ENCODE measurements at places on chromosomes 11 and 22.

- no peak for DNase-seq
These were observed 139.9 kb upstream of the NARS2 start for GRCh38 chr11:78714539-78714938.

GRCh38 chr11:80650966-80651365, 1210.1 kb upstream of the TENM4 start:
- no peak for DNase-seq

DNA sequence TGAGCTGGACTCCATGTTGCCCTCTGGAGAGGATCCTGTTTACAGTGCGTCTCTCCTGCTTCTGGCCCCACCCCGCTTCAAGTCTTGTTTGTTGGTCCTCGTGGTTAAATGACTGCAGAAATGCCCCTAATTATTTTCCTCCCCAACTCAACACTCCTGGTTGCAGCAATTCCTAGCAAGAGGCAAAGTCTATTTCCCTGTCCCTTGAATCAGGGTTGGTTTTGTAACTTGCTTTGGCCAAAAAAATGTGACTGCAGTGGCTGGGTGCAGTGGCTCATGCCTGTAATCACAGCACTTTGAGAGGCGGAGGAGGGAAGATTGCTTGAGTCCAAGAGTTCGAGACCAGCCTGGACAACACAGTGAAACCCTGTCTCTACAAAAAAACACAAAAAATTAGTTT, 41.0 kb upstream of the FGF3 start:
- no peak for DNase-seq

GRCh38 chr11:26043665-26044064, 288.3 kb upstream of the ANO3 start:
- no peak for DNase-seq

DNA sequence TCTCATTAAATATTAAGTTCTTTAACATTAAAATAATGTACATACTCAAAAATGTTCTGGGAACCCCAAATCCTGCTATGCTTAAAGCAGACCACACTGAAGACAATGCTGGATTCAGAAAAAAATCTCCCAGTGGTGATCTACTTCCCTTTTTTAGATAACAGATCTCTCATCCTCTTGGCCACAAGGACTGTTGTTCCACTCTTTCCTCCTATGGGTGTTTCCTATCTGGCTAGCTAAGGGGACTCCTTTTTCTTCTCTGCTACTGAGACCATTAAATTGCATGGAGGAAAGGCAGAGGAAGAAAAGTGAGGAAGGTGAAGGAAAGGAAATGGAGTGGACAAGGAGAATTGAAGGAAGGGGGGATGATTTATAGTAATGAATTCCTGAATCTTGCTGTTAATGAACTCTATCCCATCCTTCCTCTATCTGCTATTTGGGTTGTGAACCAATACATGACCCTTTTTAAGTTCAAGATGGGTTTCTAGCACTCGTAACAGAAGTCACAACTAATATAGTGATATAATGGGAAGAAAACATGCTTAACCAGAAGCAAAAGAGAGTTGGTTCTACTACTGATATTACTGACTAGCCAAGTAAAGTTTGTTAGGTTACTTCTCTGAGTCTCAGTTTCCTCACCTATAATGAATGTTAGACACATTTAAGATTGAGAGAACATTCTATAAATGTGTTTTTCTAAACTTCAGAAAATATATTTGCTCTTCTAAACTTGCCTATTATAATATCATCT, 53.2 kb downstream of the PIK3C2A start:
- DNase-seq, result no peak

- DNase-seq, result no peak
These were observed 206.4 kb downstream of the TBC1D22A start for GRCh38 chr22:46968848-46969247.

DNA sequence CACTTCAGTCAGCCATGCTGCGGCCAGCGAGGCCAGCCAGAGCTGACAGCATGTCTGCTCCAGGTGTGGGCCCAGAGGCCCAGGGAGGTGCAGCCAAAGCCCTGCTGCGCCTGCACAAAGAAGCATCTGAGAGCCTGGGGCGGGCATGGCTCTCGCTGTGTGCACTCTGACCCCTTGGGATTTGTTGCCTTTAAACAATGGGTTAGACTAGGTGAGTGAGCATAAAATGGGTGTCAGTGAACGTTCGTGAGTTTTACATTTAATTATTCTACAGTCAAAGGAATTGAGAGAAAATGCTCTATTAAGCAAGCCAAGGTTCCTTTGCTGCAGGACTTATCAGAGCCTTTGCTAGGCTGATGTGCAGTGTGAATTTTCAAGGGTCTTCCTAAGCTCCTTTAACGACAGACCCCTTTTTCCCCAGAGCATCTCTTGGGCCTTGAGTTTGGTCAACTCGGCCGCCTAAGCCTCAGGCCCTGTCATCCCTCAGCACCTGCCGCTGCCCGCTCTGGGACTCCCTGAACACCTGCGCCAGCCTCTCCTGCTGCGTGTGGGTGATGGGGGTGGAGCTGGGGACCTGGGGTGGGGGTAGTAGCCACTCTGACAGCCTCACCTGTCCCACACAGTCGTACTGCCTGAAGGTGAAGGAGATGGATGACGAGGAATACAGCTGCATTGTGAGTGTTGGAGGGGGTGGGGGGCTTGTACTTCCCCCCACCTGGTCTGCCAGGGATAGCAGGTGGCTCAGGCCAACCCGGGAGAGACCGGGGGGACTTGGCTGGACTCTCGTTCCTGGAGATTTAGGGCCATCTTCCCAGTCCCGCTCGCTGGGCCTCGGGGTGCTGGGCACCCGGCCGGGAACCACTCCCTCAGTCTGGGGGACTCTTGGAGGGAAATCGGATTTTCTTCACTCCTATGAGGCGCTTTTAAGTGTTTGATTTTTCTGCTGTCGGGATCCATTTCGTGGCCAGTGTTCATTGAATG, 10.5 kb downstream of the SLC16A8 start:
- DNase-seq, result no peak

- DNase-seq, result no peak
These were observed 123.4 kb upstream of the ARHGAP42 start for GRCh38 chr11:100563541-100564280.

GRCh38 chr11:115921986-115922385, 417.8 kb upstream of the CADM1 start:
- no peak for DNase-seq

DNA sequence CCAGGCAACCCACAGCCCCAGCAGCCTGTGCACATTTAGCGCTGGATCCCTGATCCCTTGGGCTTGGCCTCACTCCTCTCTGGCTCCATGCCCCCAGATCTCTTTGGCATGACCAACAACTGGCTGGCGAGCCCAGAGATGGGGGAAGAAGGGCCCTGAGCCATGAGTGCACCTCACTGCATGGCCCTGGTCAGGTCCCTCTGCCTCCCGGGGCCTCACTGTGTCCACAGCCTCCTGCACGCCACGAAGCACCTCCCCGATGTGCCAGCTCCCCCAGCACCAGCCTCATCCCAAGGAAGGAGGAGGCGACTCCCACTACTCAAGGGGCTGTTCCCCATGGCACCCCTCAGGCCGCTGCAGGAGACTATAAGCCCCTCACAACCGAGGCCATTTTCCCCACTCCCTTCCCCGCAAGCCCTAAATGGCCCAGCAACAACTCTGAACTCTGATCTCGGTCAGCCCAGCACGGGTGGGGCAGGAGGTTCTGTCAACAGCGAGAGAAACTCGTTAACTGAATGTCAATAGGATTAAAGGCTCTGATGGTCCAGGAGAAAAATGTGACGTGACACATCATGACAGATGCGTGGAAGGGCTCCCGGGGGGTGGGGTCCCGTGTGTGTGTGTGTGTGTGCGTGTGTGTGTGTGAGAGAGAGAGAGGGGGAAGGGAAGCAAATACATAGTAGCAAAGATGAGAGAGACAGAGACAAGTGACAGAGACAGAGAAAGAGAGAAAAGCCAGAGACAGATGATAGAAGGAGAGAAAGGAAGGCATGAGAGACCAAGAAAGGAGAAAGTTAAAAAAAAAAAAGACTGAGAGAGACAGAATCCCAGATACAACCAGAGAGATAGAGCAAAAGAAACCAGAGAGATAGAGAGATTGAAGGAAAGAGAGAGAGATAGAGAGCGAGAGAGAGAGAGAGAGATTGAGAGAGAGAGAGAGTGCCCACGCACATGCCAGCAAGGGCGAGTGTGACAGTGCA, 28.4 kb upstream of the SYT7 start:
- DNase-seq, result no peak

GRCh38 chr11:134271978-134272377, 4.2 kb upstream of the GLB1L3 start:
- no peak for DNase-seq

DNA sequence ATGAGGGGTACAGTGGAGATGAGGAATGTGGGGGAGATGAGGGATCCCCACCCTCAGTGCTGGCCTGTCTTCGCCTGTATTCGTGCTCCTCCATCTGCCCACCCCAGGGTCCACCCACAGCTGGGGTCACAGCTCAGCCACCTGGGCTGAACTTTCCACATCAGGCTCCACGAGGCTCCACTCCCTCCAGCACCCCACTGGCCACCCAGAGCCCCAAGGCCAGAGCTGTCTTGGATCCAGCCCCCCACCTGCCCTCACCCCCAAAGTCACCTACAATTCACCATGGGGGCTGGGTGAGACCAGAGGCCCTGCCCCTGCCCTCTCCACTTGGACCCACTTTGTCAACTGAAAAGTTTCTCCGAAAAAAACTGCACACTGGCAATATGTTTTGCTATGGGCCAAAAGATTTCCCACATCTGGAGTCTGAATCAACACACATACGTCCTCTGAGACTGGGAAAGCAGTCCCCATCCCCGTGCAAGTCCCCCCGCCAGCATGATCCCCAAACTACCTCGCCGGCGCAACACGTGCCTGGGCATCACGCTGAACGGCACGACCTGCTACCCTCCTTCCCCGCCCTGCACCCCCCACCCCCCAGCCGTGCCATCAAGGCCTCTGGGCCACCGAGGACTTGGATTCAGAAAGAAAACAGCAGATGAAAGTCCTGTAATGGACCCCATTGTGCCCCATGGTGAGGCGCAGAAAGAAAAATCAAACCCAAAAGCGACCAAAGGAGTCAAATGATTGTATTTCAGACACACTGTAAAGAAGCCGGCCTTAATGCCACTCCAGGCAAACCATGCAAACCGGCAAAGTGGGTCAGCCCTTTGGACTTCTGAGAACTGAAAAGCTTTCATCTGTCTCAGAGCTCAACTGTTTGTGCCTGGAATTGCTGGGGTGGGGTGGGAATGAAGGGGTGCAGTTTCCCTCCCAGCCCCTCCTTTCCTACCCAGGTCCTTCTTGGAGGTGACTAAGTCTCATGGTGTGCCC, 16.5 kb upstream of the GAL start:
- DNase-seq, result no peak

- DNase-seq, result no peak
These were observed 6.7 kb downstream of the SLC37A2 start for GRCh38 chr11:125069796-125070195.

- no peak for DNase-seq
These were observed 131.6 kb upstream of the NECTIN1 start for GRCh38 chr11:119860561-119861094.

GRCh38 chr11:102469196-102469821, 16.7 kb upstream of the TMEM123 start:
- DNase-seq, result no peak

DNA sequence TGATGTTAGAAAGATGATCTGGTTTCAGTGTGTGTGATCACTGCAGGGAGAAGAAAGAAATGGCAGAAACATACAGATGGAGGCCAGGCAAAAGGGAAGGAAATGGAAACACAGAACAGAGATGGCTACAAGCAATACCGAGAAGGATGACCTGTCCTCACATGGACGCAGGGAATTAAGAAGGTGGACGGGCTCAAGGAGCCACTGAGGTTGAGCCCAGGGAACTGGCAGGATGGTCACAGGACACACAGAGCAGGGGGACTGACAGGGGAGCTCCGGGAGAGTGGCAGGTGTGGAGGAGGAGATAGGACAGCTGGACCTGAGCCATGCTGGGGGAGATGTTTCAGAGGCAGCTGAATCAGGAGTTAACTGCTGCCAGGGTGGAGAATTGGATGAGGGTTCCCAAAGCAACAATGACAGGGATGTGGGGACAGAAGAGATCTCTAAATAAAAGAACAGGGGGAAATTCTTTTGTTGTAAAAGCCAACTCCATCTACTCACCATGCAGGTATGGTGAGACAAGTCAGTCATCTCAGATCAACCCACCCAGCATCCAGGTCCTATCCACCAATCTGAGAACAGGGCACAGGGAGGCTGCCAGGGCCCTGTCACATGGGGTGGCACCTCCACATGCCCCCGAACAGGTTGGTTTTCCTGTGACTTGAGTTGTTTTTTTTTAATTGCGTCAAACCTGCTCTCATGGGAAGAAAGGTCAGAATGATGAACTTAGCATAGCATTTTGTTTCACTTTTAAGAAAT, 26.3 kb downstream of the KLHL22 start:
- DNase-seq, result no peak

DNA sequence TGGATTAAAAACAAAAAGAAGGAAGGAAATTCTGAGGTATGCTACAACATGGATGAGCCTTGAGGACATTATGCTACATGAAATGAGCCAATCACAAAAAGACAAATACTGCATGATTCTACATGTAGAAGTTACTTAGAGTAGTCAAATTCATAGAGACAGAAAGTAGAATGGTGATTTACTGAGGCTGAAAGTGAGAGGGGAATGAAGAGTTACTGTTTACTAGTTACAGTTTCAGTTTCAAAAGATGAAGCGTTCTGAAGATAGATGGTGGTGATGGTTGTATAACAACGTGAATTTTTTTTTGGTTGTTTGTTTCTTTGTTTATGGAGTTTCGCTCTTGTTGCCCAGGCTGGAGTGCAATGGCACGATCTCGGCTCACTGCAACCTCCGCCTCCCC, 9.5 kb downstream of the OR5P2 start:
- no peak for DNase-seq

- DNase-seq, result no peak
These were observed 35.3 kb downstream of the MCM5 start for GRCh38 chr22:35435201-35435740.

GRCh38 chr11:69518081-69518950, 36.9 kb downstream of the LINC01488 start:
- no peak for DNase-seq

GRCh38 chr11:69335007-69335780, 41.2 kb downstream of the MYEOV start:
- DNase-seq, result peak; percentile 2

DNA sequence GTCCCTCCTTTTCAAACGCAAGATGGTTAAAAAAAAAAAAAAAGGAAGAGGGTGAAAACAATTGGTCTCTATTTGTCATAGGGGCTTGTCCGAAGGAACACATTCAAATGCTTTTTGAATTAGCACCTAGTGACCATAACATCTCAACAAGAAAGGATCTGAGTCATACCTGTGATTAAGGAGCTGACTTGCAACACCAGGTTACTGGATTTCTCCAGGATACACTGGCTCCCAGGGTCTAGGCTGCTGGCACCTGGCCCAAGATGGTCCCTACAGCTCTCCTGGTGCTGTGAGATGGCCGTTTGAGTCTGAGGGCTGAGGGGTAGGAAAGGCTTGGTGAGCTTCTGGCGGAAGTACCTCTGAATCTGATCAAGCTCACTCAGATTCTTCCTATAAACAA, 28.4 kb upstream of the UCP3 start:
- no peak for DNase-seq

DNA sequence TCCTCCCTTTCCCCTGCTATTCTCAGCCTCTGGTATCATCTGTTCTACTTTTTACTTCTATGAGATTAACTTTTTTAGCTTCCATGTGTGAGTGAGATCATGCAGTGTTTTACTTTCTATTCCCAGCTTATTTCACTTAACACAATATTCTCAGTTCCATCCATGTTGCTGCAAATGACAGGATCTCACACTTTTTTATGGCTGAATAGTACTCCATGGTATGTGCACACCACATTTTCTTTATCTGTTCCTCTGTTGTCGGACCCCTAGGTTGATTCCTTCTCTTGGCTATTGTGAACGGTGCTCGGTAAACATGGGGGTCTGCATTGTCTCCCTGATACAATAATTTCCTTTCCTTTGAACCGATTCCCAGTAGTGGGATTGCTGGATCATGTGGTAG, 81.0 kb upstream of the RAB1B start:
- no peak for DNase-seq

Data from activated T-helper 2 cell treated with anti-CD3 and anti-CD28 coated beads, Interferon-gamma antibody, Interleukin-2, Interleukin-4, amounts not matched to agents 10 μg/mL and 5 μg/mL and 100 μg/mL, durations not matched to agents 14 hours and 24 hours and 36 hours (primary cell).